ENCODE measurements at places on chromosomes 13 and 19.

DNA sequence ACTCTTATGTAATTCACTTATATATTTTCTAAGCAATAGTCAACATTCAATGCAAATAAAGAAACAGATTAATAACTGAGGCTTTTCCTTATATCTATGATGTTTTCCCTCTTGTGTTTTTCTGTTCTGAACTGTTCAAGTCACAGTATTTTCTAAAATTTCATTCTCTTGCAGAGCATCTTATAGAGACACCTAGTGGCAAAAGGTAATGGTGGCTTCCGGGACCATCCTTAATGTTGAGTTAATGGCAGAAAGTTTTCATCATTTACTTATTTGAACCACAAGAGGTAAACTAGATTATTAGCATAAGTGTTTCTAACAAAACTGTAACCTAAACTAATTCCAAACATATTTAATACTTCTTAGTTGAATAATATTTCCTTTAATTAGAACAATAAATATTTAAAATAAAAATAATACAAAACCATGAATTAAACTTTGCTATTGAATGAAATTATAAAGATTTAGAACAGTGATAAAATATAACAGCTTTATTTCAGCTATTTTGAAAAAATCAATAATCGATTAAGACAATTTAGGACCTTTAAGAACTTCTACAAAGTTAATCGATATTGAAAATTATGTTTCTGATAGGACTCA lies 1.7 kb upstream of the SLITRK5 start:
- DNase-seq = no peak

DNA sequence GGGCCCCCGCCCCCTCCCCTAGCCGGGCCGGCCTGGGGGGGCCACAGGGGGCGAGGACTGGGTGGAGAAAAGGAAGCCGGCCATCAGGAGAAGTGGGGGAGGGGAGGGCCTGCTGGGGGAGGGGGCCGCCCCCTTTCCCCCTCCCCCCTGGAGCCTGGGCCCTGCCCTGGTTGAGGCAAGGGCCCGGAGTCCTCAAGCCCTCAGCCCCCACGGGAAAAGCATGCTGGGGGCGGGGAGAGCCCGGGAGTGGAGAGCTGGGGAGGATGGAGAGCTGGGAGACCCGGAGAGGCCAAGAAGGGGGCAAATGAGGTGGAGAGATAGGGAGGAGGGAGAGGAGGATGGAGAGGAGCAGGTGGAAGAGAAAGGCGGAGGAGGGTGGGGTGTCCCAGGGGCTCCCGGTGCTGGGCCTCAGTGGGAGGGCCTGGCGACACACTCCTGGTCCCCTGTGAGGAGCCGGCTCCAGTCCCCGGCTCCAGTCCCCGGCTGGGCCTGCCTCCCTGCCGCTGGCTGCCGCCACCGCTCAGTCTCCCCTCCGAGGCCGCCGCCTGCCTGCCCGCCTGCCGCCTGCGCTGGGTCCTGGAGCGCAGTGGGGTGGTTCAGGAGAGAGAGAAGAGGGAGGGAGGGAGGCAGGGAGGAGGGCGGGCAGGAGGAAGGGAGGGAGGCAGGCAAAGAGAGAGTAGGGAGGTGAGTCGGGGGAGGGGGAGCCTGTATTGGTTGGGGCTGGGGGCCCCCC lies at the start of gene GRIK5:
GRIK5 (minus strand) TSS at position 588 of the 733 bp plus-strand sequence. CDS start 4,436 bp downstream, outside the sequence.
- no peak for DNase-seq

DNA sequence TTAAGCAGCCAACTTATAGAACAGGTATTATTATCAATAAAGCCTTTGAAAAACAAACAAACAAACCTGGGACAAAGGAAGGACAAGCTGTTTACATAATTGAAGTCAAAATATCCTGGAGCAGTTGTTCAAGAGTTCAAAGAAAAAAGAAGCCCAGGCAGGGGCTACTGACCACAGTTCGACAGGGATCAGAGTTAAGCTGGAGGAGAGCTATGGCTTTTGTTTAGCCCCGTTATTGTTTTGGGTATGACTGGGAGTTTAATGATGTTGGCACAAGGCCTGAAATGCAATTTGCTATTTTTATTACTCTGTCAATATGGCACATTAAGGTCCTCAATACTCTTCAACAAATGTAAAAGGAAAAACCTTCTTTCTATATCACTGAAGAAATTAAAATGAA lies 624.4 kb upstream of the KLHL1 start:
- no peak for DNase-seq

- DNase-seq = no peak
Observed at GRCh38 chr13:26344980-26345379, 91.1 kb downstream of the CDK8 start.

DNA sequence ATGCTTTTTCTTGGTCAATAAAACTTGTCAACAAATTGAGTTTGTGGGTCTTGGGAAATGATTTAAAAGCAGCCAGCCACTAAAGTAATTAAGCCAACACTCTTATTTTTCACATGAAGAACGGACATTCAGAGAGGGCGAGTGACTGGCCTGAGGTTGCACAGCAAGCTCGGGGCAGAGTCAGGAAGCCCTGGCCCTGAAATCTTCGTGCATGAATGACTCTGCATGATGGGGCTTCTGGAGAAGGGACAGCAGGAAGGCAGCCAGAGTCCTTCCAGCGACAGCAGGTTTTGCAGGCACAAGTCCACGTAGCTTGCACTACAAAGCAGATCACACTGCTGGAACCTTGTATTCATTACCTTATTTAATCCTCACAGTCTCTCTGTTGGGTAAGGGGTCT lies 232.5 kb downstream of the ZNF536 start:
- no peak for DNase-seq

- DNase-seq = peak; percentile 75
Observed at GRCh38 chr19:38233740-38234251, 9.8 kb upstream of the DPF1 start.

- no peak for DNase-seq
Observed at GRCh38 chr19:32104850-32105235, 240.6 kb upstream of the ZNF507 start.

DNA sequence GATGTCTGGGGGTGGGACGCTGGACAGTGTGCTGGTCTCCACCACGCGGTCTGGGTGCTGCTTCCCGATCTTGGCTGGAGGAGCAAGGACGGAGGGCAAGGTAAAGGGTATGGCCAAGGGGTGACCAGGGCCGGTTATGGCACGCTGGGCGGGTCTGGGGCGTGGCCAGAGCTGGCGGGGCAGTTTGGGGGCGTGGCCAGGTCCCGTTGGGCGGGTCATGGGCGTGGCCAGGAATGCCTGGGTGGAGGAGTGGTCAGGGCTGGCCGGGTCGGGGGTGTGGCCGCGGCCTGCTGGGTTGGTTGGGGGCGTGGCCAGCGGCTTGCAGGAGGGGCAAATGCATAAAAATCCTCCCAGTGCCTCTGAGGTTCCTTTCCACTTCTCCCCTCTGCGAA lies 19.2 kb downstream of the GPX4 start:
- no peak for DNase-seq

DNA sequence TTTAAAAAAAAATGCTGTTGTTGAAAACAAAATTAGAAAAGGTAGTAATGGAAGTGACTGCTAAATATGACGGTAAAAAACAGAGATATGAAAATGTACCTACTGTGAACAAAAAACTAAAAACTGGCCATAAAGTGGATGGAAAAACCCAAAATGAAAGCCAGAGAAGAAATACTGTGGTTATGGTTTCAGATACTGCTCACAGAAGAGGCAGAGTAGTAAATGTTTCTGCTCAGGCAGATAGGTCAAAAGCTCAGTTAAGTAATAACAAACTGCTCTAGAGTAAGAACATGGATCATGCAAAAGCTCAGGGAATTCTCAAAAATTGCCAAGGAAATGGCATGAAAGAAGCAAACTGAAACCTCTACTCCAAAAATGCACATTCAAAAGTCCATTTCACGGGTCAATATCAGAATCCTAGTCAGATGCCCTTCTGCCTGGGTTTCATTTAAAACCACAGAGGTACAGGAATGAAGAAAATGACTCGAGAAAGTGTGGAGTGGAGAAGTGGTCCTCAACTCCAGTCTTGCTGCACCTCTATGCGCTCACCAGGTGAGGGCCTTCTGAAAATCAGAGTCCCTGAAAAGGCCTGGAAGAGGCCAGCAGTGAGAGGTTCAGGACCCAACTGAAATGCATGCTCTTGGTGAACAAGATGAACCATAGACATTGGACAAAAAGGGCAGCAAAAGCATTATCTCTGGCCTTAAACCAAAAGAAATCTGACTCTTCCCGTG lies 315.0 kb upstream of the SPRY2 start:
- DNase-seq = no peak

Data from activated T-cell treated with anti-CD3 and anti-CD28 coated beads, Interleukin-2, amount 50 U/mL, for 4 hours (primary cell).